Activated CD4-positive, alpha-beta T cell treated with anti-CD3 and anti-CD28 coated beads, Interleukin-2, amount 50 U/mL, for 1 hour (primary cell): ENCODE measurements at places on chromosomes 1 and 21.

GRCh38 chr1:154837034-154837671 is 32.9 kb downstream of the KCNN3 start:
- DNase-seq, result no peak

- DNase-seq, result peak; percentile 49
Measured at GRCh38 chr1:159798893-159799292, 3.3 kb upstream of the FCRL6 start.

DNA sequence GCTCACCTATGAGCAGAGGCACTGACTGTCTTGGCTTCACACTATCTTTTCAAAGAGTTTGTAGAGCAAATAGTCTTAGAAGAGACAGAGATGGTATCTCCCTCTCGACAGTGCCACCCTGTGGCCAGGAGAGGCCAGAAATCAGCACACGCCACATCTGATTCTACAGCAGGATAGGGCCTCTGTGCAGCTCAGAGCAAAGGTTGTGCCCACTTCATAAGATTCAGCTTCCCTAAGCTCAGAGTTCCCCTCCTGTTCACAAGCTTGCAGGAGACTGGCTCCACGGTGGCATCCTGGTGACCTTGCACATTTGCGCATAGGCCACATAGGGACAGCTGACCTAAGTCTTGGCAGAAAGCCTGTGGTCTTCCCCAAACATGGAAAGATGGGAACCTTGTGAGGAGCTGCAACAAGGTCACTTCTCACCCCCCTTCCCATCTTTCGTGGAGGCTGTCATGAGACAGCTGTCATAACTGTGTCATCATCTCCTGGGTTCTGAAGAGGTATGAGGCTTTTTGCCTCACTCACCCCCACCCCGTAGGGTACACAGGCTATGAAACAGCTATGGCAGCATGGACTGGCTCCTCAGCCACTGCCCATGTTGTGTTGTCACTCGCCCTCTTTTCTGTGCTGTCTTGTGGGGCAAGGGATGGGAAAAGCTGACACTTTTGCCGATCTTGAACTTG is 3.0 kb downstream of the ITLN2 start:
- DNase-seq, result peak; percentile 73

GRCh38 chr1:240464099-240464498 is 147.9 kb downstream of the GREM2 start:
- DNase-seq, result no peak

DNA sequence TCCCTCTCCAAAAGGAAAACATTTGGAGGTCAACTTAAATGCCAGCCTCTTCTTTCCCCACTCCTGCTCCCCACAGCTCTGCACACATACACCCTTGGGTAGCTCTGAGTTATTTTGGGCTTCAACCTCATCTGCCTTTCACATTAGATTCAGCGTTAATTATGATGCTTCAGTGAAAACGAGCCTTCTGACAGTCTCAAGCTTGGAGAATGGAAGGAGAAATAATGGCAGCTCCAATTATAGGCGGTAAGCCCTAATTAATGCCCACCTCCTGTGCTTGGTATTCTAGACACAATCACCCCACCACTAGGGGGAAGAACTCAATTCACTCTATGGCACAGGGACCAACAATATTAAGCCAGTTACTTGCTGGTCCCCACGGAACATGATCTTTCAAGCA is 397.9 kb downstream of the BRINP2 start:
- no peak for DNase-seq

GRCh38 chr1:58572690-58573089 is 4.4 kb downstream of the TACSTD2 start:
- no peak for DNase-seq

- DNase-seq, result no peak
Measured at GRCh38 chr1:54551891-54552290, 3.9 kb downstream of the ACOT11 start.

GRCh38 chr1:218938259-218938658 is 235.4 kb upstream of the LYPLAL1 start:
- no peak for DNase-seq

DNA sequence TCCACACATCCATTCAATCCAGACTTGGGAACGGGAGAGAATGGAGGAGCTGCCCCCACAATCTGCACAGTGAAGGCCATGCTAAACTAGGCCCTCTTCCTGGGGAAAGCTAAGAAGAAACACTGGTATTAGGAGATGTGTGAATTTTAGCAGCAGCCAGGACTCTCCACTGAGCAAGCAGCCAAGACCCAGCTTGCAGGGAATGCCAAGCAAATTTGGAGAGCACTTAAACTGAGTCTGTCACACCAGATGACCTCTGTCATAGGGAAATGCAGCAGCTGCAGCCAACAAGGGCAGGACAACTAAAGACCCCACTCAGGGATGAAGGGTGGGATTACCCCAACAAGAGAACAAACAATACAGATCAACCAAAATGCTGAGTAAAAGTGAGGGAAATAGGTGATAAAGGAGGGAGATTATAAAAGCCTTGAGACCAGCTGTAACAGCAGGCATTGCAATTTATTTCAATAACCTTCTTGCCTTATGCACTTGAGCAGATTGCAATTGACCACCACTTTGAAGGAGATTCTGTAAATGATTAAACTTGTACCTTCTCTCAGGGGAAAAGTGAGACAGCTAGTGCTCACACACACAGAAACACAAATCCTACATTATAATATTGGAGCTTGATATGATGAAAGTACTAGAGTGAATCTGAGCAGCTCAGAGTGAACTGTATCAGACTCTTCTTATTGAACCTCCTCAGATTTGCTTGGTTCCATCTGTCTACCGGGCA is 2.5 kb upstream of the CLCA1 start:
- DNase-seq, result no peak

- no peak for DNase-seq
Measured at GRCh38 chr1:232613752-232614381, 16.1 kb downstream of the SIPA1L2 start.

- no peak for DNase-seq
Measured at GRCh38 chr1:164699815-164700491, 141.0 kb downstream of the PBX1 start.

DNA sequence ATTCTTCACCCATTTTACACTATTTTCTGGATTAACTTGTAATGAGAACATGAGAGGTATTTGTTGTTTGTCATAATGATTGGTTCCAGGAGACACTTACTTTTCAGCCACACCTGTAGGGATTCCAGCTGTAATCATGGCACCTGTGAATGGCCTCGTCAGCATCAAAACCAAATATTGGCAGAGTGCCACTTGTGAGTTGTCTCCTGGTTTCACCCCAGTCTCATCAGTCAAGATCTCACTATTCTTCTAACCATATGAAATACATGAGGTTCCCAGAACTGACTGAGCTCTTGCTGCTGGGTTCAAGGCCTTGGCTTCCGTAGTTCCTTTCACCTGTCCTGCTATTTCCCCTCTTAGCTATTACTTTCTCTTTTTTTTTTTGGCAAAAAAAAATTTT is 246.6 kb upstream of the ADGRL2 start:
- no peak for DNase-seq

- DNase-seq, result peak; percentile 28
Measured at GRCh38 chr1:214427871-214428277, 123.5 kb downstream of the PTPN14 start.
